GM10248 (cell line): ENCODE measurements at places on chromosomes 5 and 9.

- no peak for DNase-seq
These were observed 1.5 kb upstream of the PDE6A start for GRCh38 chr5:149946118-149946517.

DNA sequence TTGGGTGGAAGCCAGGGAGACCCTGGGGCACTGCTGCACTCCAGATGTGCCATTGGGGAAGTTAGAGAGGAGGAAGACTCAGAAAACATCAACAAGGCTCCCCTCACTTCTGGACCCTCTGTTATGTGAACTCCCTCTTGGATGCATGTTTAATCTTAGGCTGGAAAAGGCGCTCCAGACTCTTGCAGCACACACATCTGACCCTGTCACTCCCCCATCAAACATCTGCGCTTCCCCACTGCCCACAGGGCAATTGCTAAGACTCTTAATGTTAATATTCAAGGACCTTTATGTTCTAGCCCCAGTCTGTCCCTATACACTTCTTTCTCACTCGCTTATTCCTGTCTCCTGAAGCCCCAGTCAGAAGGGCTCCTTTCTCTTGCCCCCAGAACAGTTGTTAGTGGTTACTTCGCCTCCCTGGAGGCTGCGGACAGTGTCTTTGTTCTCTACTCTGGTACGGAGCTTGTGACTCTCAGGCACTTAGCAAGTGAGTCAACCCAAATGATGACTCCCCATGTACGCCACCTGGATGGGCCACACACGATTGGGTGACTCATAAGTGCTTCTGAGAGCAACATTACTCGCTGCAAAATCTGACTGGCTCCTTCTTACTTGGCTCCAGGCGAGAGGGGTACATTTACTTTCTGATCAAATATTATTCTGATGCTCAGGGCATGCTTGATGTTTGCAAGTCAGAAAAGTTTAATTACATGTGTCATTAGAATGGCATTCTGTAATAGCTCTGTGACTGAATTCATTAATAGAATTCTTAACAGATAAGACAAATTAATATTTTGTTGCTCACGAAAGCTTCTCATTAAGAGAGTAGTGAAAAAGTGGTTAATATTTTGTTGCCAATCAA lies 193.6 kb downstream of the HSPA4 start:
- DNase-seq = no peak

DNA sequence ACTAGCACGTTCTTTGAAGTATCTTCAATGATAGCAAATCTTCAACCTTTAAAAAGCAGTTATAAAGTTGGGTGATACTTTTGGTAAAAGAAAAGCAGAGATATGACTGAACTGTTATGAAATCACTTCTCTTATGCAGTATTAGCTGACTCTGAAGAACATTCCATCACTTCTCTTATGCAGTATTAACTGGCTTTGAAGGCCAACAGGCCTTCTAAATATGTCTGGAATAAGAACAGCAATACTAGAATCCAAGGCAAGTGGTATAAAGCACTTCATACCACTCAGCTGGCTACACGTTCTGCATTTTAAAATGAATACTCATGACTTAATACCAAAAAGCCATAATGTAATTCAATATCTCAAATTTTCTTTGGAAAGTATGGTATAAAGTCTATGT lies 17.3 kb downstream of the SKIC3 start:
- DNase-seq = no peak

GRCh38 chr9:19471737-19472648 lies 63.2 kb downstream of the ACER2 start:
- DNase-seq = peak; percentile 70

DNA sequence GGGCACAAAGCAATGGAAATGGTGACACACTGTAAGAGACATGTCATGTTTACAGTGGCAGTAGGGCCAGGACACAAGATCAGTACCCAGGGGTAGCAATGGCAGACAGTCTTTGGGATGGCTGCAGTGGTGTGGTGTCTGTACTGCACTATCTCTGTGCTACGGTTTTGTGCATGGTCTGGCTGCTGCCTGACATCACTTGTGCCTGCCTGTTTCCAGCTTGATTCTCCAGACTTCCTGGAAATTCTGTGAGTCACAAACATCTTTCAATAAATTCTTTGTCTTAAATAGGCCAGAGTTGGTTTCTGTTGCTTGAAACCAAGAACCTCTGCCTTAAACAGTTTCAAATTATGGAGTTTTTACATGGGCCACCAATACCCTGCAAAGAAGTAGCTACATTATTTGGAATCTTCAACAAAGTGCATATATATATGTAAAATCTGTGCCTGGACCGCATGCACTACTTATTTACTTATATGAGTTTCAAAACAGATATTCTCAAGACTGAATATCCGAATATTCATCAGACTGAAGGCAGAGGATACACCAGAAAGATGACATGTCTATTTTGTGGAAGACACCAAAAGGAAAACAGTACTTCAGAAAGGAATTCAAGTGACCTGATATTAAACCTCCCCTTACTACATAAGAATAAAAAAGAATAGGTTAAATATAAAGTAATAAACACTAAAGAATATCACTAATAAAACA lies 188.1 kb downstream of the RFX3 start:
- no peak for DNase-seq

- no peak for DNase-seq
These were observed 476.8 kb upstream of the CYLC2 start for GRCh38 chr9:102518324-102518723.

DNA sequence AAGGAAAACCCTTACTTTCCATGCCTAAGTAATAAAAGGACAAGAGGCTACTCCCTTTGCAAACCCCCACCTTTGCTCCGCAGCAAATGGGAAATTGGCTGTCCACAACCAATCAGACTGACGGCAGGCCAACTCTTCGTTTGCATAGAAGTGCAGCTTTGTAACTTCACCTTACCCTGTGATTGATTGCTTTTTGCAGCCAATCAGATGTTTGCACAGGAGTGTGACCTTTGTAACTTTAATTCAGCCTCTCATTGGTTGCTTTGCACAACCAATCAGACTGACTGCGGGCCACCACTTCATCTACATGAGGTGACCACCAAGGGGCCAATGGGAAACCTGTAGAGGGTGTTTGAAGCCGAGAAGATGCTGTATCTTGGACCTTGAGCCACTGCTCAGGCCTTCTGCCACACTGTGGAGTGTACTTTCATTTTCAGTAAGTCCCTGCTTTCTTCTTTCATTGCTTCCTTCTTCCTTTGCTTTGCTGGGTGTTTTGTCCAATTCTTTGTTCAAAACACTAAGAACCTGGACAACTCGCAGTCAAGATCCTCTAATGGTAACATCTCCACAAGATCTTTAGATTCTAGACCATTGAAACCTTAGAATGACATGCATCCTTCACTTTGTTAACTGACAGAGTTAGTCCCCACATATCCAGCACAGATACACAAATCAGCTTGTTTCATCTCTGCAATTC lies 51.3 kb upstream of the FREM1 start:
- DNase-seq = no peak

GRCh38 chr5:158921441-158922262 lies 178.1 kb downstream of the EBF1 start:
- no peak for DNase-seq

GRCh38 chr9:524008-524407 lies 309.3 kb downstream of the DOCK8 start:
- DNase-seq = no peak

DNA sequence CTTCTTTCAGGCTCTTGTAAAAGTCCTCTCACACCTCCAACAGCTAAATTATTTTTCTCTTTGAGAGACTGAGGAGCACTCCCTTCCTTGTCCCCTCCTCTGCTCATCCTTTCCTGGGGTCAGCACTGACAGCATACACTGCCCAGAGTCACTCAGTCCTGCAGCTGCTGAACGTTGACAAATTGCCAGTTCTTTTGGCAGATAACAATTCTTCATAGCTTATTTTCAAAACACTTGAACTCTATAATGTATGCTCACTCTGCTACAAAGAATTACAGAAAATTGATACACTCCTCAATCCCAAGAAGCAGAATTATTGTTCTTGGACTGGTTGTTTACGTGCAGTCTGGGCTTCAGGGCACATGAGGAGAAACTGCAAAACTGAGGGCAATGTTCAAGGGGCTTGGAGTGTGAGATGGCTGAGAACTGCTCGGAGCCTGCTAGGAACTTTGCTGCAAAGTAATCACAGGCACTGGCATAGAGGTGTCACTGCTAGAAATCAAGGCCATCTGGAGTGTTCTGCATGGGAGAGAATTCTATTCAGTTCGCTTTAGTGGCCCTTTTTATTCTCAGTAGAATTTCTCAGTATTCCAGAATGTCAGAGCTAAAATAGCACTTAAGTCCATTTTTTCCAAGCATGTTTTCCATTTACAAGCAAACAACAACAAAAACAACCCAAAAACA lies 96.4 kb upstream of the SPOCK1 start:
- DNase-seq = no peak

DNA sequence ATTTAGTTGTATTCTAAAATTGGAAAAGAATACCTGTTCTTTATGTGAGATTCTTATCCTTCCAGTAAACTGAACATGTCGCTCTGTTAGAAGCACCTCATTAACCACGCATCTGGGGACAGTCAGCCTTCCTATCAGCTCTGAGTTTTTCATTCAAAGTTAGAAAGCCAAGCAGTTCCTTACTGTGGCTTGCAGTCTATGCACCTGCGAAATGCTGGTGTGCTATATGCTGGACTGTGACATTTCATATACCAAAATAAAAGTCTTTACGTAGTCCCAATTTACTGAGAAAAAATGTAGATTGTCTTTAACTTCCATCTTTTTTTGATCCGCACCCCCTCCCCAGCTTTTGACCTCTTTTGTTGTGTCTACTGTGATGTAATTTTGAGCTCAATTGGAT lies 4.3 kb downstream of the ANP32B start:
- no peak for DNase-seq

DNA sequence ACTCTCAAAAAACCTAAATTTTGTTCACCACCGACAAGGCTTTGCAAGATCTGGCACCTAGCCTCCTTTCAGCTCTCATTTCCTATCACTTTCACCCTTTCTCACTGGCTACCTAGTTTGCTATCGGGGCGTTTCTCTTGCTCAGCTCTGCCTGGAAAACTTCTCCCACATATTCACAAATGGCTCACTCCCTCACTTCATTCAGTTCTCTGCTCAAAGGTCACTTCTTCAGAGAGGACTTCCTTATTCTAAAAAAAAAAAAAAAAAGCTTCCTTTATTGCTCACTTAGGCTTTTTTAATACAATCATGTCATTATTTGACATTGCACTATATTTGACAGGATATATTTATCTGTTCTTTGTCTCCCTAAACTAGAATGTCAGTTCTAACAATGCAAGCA lies 2.1 kb upstream of the SLC25A46 start:
- DNase-seq = no peak

DNA sequence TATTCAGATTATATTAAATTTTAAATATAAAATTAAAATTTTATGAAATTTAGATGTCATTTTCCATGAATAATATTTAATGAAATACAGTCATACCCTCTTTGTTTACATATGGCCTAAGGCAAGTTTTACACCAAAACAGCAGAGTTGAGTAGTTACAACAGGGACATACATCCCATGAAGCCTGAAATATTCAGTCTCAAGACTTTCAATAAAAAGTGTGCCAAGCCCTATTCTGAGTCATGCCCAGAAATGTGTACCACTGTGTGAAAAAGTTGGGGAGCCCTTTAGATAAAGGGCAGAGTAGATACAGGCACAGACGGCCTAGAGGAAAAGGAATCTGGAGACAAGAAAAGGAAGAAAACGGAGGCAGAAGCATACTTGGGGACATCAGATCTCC lies 261.3 kb downstream of the SGCD start:
- no peak for DNase-seq

GRCh38 chr5:145906401-145906800 lies 30.0 kb upstream of the SH3RF2 start:
- no peak for DNase-seq

DNA sequence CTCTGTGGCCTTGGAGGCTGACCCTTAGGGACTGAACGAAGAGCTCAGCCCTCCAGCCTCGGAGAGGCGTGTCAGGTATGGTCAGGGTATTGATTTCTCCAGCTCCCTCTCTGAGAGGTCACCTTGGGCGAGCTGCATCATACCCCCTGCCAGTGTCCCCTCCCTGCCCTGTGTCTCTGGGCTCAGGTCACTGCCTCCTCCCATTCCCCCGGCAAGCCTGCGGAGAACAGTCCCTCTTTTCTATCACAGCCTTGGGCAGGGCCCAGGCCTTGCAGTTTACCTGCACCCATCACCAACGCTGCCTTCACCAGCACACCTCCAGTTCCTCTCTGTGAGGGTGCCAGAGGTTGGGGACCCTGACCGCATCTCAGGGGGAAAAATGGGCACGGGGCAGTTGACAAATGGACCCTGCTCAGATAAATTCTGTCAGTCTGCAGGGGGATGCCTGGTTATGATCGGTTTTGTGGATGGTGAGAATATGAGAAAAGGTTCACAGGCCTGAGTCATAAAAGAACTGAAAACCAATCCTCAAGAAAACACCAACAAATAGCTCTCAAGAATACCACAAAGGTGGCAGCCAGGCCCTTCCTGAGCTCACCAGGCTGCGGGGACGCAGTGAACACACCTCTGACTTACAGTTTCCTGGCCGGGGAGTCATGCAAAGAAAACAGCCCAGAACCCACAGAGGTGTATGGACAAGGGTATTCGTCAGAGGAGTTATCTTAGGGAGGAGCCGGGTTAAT lies 24.7 kb upstream of the RXRA start:
- DNase-seq = no peak

DNA sequence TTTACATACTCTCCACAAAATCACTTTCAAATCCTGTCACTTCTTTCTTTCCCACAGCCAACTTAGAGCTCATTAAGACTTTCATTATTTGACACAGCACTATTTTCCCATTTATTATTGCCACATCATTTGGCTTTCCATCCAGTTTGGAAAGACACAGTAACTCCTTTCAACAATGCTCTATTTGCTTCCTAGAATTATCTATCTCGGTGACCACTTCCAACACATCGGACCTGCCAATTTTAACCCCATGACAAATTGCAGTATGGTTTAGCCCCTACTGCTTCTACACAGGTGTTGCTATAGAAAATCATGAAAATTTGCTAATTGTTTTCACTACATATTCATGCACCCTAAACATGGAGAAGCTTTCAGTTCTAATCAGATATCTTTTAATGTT lies 190.6 kb upstream of the COX7C start:
- no peak for DNase-seq

- DNase-seq = no peak
These were observed 416.6 kb upstream of the CLINT1 start for GRCh38 chr5:158275511-158275910.

GRCh38 chr9:121858788-121859187 lies 207.4 kb downstream of the DAB2IP start:
- no peak for DNase-seq
